Osteoblast (primary cell): ENCODE measurements at places on chromosomes 12 and 14.

- DNase-seq = no peak
Measured at GRCh38 chr14:20498622-20499021, 6.7 kb upstream of the RNASE10 start.

DNA sequence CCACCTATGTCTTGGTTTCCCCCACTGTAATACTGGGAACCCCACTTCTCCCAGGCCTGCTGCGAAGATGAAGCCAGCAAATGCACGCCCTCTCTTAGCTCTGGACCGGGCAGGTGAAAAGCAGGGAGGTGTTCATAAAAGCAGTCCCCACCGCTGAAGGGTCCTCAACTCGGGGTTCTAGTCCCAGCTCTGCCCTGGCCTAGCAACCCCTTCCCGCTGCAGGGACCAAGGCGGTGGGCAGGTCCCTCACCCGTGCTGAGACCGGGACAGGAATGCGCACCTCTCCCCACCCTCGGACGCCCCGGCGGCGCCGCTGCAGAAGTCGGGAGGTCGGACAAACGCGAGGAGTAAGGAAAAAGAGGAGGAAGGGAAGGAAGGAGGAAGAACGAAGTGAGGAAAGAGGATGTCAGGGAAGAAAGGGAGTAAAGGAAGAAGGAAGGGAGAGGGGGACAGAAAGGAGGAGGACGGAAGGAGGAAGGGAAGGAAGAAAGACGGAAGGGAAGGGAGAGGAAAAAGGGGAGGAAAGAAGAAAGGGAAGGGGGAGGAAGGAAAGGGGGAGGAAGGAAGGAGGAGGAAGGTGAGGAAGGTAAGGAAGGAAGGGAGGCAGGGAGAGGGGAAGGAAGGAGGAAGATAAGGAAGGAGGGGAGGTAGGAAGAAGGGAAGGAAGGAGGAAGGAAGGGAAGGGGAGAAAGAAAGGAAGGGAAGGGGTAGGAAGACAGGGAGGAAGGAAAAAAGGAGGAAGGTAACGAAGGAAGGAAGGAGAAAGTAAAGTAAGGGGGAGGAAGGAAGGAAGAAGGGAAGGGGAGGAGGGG, 701 bp downstream of the SPRING1 start:
- peak; percentile 17 for DNase-seq

GRCh38 chr14:91117960-91118359, 4.1 kb downstream of the DGLUCY start:
- DNase-seq = no peak

DNA sequence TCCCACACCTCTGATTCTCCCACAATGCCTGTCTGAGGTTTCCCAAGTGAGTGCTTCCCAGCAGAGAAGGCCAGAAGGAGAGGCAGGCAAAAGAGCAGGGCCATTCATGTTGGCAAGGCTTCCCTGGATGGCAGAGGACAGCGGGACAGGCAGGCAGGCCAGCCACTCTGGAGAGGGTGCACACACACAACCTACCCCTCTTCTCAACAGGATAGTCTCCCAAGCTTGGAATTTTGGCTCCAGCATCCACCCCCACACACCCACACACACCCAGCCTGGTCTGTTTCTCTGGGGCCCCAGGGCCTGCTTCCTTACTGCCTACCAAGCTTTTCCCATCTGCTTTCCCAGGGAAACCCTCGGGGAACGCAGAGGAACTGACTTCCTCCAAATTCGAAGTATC, 15.4 kb upstream of the RACGAP1 start:
- peak; percentile 11 for DNase-seq

- no peak for DNase-seq
Measured at GRCh38 chr14:104472536-104473243, 106.9 kb upstream of the C14orf180 start.

GRCh38 chr12:1619587-1619986, 9.4 kb upstream of the WNT5B start:
- DNase-seq = no peak

DNA sequence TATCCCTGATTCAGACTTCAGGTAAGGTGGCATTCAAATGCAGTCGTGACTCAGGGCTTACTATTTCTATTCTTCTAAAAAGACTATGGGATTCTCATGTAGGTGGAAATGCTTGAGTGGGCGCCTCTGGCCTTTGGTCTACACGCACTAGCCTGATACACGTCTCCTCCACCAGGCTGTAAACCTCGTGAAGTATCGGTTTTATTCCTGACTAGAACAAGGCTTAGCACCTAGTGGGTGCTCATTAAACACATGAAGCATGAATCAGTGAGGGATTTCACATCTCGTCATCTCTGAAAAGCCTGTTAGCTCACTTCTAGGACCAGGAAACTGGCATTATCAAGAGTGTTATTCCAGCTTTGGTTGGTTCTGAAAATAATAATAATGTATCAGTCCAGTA, 17.7 kb upstream of the HNF1A start:
- no peak for DNase-seq

GRCh38 chr12:51225771-51226170, 7.9 kb upstream of the POU6F1 start:
- no peak for DNase-seq

GRCh38 chr14:35637269-35637668, 103.3 kb downstream of the INSM2 start:
- no peak for DNase-seq

DNA sequence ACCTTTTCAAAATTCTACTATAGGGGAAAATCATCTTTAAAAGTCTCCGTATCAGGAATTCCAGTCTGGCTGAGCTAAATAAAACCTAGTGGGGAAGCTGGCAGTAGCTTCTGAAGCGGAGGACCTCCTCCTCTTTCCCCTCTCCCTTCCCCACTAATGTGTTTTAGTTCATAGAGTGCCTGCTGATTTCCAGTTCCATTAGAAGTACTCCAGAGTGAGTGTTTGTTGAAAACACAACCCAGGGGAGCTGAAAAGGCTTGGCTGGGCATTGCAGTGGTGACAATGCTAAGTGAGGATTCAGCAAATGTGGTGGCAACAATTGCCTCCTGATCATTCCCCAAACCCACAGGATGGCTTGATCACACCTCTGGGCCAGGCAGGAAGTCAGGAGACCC, 144.2 kb upstream of the FRMD6 start:
- peak; percentile 81 for DNase-seq

- no peak for DNase-seq
Measured at GRCh38 chr14:52355526-52355925, 41.4 kb downstream of the PTGER2 start.

DNA sequence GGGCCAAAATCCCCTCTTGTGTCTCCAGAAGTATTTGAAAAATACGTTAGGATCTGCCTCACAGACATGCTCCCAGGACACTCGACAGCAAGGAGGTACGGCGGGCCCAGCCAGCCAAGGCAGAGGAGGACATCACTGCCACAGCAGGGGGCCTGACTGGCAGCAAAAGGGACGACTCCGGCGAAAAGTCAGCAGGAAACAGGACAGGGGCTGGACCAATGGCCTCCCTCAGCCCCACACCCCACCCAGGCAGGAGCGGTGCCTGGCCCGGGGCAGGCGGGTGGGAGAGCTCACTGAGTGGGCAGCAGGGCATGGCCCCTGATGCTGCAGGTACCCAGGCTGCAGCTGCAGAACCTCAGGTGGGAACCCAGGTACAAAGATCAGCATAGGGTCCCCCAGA, 17.8 kb downstream of the BRF1 start:
- DNase-seq = peak; percentile 79

GRCh38 chr14:70884595-70885342, 22.5 kb upstream of the PCNX1 start:
- peak; percentile 14 for DNase-seq

DNA sequence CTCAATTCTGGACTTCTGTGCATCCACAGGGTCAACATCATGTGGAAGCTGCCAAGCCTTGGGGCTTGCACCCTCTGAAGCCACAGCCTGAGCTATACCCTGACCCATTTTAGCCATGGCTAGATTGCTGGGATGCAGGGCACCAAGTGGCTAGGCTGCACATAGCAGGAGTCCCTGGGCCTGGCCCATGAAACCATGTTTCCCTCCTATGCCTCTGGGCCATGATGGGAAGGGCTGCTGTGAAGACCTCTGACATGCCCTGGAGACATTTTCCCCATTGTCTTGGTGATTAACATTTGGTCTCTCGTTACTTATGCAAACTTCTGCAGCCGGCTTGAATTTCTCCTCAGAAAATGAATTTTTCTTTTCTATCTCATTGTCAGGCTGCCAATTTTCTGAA, 84.1 kb upstream of the KIF21A start:
- no peak for DNase-seq

DNA sequence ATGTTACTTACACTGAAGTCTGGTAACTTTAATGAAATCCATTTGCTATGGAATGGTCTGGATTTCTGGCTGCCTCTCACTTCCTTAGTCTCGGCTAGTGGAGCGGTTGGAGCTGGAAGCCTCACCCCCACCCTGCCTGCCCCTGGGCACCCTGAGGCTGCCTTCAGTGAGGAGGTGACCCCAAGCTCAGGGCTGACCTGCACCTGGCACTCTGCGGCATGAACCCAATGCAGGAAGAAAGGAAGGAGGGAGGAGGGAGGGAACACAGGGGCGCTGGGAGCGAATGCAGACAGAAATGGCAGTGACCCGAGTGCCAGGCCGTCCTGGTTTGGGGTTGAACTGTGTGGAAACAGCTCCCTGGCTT, 353.1 kb downstream of the TMEM121 start:
- no peak for DNase-seq

DNA sequence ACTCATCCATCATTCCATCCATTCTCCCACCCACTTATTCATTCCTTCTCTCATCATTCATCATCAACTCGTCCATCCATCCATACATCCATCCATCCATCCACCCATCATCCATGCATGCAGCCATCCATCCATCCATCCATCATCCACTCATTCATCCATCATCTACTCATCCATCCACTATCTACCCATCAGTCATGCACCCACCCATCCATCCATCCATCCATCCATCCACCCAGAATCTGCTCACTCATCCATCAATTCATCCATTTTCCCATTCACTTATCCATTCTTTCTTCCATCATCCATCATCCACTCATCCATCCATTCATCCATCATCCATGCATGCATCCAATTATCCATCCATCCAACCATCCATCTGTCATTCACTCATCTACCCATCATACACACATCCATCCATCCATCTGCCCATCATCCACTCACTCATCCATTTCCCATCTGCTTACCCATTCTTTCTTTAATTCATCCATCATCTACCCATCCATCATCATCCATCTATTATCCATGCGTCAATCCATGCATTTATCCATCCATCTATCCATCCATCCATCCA, 107.1 kb upstream of the WSCD2 start:
- no peak for DNase-seq

DNA sequence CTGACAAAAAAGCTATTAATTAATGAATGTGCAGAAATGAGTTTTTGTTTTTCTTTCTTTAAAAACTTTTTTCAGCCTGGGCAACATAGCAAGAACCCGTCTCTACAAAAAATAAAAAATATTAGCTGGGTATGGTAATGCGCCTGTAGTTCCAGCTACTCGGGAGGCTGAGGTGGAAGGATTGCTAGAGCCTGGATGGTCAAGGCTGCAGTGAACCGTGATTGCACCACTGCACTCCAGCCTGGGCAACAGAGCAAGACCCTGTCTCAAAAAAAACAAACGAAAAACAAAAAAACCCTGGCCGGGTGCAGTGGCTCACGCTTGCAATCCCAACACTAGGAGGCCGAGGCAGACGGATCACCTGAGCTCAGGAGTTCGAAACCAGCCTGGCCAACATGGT, 7.9 kb downstream of the GIT2 start:
- no peak for DNase-seq

- peak; percentile 1 for DNase-seq
Measured at GRCh38 chr12:43063650-43064049, 474.1 kb upstream of the PRICKLE1 start.

GRCh38 chr14:102579696-102580549, 12.5 kb upstream of the RCOR1 start:
- DNase-seq = peak; percentile 93

GRCh38 chr12:127230843-127231260, 1036.1 kb upstream of the TMEM132C start:
- DNase-seq = no peak

- no peak for DNase-seq
Measured at GRCh38 chr14:106309423-106309822, 783.0 kb downstream of the TMEM121 start.

DNA sequence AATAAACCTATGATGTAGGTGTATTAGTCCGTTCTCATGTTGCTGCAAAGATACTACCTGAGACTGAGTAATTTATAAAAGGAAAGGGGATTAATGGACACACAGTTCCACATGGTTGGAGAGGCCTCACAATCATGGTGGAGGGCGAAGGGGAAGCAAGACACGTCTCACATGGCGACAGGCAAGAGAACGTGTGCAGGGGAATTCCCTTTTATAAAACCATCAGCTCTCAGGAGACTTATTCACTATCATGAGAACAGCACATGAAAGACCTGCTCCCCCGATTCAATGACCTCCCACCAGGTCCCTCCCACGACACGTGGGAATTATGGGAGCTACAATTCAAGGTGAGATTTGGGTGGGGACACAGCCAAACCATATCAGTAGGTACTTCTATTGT, 58.7 kb upstream of the DICER1 start:
- no peak for DNase-seq

DNA sequence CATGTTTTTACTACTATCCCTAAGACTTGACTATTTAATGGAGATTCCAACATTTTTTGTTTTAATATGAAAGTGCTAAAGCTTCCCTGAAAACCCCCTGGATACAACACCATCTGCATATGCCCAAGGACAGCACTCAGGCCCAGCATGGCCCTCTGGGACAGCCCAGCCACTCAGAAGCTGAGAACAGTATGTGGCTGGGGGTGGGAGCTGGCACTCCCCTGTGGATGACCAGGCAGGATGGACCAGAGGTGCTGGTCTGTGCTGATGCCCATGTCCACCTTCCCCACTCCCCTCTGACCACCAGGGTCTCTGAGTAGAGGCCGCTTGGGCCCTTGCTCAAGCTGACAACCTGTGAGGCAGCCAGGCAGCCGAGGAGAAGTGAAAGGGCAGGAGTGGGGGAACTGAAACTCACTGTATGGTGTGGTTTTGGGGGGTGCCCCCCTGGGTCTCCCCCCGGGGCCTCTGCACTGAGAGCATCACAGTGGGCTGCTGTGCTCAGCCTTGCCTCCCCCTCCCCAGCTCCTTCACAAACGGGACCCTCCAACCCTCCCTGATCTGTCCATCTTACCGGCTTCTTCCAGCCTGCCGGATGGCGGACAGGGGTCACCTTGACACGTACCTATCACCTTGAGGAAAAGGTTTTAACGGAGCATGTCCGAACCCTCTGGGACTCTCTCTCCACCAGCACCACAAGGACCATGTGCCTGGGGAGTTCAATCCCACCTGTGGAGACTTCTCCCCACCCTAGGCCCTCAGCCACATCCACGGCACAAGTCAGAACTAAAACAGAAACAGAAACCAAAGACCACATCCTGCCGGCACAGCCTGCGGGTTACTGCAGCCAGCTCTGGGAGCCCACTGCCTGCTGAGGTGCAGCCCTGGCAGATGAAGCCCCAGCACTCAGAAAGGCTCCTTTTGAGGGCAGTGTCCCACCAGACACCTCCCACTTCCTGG, at the start of gene TMEM229B:
Gene TMEM229B, minus strand, starts transcription at position 785 of the 957 bp plus-strand sequence. CDS start 14,798 bp downstream, outside the sequence.
- DNase-seq = no peak

DNA sequence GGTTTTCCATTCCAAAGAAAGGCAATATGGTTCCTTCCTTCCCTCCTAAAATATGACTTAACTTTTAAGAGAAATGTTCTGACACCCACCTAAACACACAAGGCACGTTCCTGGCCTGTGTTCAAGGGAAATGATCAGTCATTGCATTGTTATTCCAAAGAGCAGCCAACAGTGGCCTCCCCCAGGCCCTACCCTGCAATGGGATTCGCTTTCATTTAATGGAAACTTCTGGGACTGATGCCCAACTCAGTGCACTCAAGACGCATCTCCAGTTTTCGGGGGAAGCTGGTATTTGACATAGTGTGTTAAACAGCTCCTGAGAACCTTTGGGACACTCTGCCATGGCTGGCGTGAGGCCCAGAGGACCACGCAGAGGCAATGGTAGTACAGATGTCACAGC, 65.9 kb downstream of the DDX51 start:
- peak; percentile 96 for DNase-seq
